Large intestine (tissue), 12 donors: ENCODE measurements at places on chromosomes 1 and 21. TPM values are rescaled to one million over a fixed set of nuclear protein-coding genes. Genes with fewer than 3 reads are reported as not detected.

DNA sequence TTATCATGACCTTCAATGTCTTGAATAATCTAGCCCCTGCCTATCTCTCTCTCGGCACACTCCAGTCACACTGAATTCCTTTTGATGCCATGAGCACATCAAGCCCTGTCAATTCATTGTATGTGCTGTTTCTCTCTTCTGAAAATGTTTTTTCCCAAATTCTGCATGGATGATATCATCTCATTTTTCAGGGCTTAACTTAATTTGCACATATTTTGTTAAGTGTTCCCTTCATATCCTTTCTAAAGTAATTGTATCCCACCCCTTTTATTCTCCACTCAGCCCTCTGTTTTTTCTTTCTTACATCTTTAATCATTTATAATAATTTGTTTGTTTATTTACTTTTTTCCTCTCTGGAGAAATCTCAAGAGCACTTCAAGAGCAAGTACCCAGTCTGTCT lies 149.9 kb downstream of the ZNF326 start:
- H3K36me3 ChIP-seq: no peaks in the 10 kb centered on the region
- no peaks in the 10 kb centered on the region for H3K4me1 ChIP-seq
- DNase-seq: no peak
- no peak overlapping the region for H3K27ac ChIP-seq
- no peaks in the 10 kb centered on the region for H3K27me3 ChIP-seq

DNA sequence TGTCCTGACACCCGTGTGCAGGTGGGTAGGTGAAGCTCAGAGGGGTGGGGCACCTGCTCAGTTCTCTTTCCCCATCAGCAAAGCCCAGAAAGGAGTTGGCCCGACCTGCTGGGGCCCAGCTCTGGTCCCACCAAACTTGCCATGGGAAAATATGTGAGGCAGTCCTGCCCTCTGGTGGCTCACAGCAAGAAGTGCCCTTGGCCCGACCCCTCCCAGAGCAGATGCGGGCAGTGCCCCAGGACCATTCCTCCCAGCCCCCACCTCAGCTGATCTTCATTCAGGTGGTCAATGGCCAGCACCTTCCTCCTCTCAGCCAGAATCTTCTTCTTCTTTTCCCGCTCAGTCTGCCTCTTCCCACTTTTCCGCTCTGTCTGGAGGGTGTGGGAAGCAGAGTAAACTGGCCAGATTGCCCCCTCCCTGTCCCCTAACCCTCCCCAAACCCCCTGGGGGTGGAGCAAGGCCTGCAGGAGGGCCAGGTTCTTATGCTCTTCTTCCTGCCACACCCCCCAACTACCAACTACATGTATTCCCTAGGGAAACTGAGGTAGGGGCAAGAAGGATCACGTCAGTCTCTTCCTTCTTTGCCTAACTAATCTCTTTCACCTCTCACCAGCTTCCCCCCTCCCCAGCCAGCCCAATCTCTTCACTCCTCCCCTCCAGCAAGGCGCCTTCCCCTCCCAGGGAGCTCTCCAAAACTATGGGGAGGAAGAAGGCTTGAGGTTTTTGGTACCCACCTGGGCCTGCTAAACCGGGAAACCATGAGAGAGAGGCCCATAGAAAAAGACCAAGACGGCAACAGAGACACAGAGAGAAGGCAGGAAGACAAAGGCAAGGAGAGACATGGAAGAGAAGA lies 15.6 kb downstream of the TNNT2 start:
- peaks cover 2% of the 10 kb centered on the region for H3K27me3 ChIP-seq
- no peak overlapping the region for H3K27ac ChIP-seq
- no peak for DNase-seq

DNA sequence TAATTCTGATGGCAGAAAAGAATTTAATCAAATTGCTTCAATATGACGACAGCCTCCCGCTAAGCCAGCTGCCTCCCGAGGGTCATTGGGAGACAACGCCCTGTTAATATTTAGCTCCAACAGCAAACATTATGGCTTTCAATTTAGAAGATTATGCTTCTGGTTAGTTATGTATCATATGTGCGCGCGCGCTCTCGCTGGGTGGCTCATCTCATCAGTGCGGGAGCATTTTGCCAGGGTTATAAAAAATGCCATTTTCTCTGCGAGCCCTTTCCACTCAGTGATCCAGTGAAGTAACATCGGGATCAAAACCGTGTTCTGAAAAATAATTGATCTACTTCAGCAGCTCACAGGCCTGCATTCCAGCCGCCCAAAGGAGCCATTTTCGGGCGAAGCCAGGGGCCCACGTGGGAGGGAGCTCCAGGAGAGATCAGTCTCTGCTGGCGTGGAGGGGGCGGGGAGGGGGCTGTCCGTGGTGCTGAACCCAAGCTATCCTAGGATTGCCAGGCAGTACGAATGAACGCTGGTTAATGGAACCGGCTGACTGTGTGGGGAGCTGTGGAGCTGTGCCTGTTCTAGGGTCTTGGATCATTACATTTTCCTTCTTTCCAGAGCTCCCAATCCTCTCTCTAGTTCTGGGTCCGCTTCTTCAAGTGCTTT lies 219.1 kb upstream of the ZC3H12A start:
- no peak overlapping the region for H3K4me3 ChIP-seq
- H3K4me1 ChIP-seq: no peaks in the 10 kb centered on the region
- no peak overlapping the region for H3K27ac ChIP-seq
- H3K27me3 ChIP-seq: no peaks in the 10 kb centered on the region
- peak; percentile 17 for DNase-seq

DNA sequence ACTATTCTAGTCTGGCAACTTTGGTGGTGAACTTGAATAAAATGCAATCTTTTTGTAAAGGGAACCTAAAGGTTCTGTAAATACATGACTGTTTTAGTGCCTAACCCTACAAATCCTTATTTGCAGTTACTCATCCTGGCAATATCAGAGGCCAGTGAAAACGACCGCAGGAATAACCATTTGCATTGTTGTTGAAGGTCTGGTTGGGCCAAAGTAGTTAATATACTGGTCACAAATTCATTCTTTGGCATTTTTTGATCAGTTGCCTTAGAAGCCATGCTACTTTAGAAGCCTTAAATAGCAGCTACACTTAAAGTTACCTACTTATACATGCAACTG lies 93.7 kb downstream of the AHCTF1 start:
- no peaks in the 10 kb centered on the region for H3K27me3 ChIP-seq
- no peak overlapping the region for H3K27ac ChIP-seq
- no peak overlapping the region for H3K4me3 ChIP-seq
- H3K36me3 ChIP-seq: peaks cover 13% of the 10 kb centered on the region
- H3K4me1 ChIP-seq: no peaks in the 10 kb centered on the region

DNA sequence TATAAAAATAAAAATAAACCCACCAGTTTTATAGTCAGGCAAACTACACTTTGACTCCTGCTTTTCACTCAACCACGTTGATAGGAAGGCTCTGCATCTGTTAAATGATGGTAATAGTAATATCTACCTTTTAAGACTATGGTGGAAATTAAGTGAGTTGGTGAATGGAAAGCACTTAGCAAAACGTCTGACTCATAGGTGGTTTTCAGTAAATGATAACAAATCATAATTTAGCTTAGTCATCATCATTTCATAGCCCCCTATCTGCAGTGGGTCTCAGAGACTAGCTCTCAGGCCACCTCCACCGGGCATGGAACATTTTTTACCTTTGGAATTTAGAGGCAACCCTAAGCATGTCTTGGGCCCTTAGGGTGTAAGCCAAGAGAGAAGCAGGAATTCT lies 160.0 kb downstream of the PDE4B start:
- H3K27ac ChIP-seq: no peak overlapping the region
- H3K4me3 ChIP-seq: no peak overlapping the region
- no peaks in the 10 kb centered on the region for H3K4me1 ChIP-seq

DNA sequence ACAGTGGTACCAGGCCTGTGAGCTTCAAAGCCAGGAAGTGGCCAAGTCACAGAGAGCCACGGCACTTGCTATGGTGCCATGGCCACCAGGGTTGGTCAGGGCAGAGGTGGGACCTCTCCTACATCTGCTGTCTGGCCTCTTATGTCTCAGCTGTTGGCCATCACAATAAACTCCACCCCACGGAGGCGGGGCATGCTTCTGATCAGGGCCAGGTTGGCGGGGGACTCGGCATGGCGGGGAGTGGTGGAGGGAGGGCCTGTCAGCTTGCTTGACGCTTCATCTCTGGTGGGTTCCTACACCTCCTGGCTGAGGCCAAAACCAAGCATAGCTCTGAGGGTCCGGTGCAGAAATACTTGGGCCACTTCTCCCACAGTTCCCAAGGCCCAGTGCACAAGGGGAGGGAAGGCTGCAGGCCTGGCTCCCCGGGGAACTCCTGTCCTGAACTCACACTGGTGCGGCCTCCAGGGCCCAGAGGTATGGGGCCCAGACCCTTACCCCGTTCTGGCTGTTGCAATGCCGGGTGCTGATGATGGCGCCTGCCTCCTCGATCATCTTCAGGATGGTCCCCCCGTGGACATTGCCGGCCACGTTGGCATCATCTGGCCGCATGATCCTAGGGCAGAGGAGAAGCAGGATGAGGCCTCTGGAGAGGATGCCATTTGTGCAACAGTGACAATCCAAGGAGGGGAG lies 44.2 kb downstream of the ACOT7 start:
- no peak overlapping the region for H3K4me3 ChIP-seq
- H3K4me1 ChIP-seq: peaks cover 12% of the 10 kb centered on the region
- no peaks in the 10 kb centered on the region for H3K36me3 ChIP-seq
- no peaks in the 10 kb centered on the region for H3K27me3 ChIP-seq
- no peak for DNase-seq

- H3K4me1 ChIP-seq: peaks cover 26% of the 10 kb centered on the region
- peaks cover 4% of the 10 kb centered on the region for H3K36me3 ChIP-seq
- no peak overlapping the region for H3K4me3 ChIP-seq
- no peak for DNase-seq
- H3K27me3 ChIP-seq: no peaks in the 10 kb centered on the region
Measured at GRCh38 chr1:174954671-174955669, 44.8 kb upstream of the CACYBP start.

- H3K36me3 ChIP-seq: no peaks in the 10 kb centered on the region
- H3K4me1 ChIP-seq: peaks cover 64% of the 10 kb centered on the region
- peaks cover 5% of the 10 kb centered on the region for H3K27me3 ChIP-seq
- H3K4me3 ChIP-seq: no peak overlapping the region
- DNase-seq: no peak
Measured at GRCh38 chr1:10672343-10673050, 123.9 kb downstream of the CASZ1 start.

GRCh38 chr1:43564551-43565348 lies 34.1 kb downstream of the PTPRF start:
- no peaks in the 10 kb centered on the region for H3K27me3 ChIP-seq
- H3K36me3 ChIP-seq: peaks cover 38% of the 10 kb centered on the region
- H3K27ac ChIP-seq: no peak overlapping the region
- H3K4me3 ChIP-seq: no peak overlapping the region
- H3K4me1 ChIP-seq: peaks cover 46% of the 10 kb centered on the region
- no peak for DNase-seq

GRCh38 chr1:214977110-214977509 lies 105.4 kb upstream of the KCNK2 start:
- H3K4me1 ChIP-seq: no peaks in the 10 kb centered on the region
- no peak for DNase-seq
- H3K27ac ChIP-seq: no peak overlapping the region
- no peak overlapping the region for H3K4me3 ChIP-seq

The PTPRC gene
- polyA plus RNA-seq: 18.9 TPM

The TIAM1 gene
- polyA plus RNA-seq: 6.3 TPM
